ENCODE measurements at places on chromosomes 5 and 9.
A peak's percentile ranks its signal among the peaks of the same experiment; 100 is the strongest.

DNA sequence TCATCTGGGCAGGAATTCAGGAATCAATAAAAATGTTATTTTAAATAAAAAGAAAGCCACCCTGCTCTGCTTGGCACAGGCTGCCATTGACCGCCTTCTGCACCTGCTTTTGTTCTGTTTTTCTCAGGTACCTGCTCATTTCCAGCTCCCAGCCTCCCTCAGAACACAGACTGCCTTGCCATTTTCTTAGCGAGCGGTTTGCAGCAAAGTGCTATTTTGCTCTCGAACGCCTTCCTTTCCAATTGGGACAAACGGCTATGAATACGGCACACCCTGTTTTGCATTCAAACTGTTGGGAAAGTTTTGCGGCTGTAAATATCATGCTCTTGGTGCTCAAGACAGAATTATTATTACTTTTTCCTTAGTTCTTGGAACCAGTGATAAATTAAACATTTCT, 25.1 kb upstream of the FCN1 start:
- no peak for DNase-seq

GRCh38 chr5:150853561-150853960, 7.2 kb downstream of the IRGM start:
- DNase-seq: no peak

DNA sequence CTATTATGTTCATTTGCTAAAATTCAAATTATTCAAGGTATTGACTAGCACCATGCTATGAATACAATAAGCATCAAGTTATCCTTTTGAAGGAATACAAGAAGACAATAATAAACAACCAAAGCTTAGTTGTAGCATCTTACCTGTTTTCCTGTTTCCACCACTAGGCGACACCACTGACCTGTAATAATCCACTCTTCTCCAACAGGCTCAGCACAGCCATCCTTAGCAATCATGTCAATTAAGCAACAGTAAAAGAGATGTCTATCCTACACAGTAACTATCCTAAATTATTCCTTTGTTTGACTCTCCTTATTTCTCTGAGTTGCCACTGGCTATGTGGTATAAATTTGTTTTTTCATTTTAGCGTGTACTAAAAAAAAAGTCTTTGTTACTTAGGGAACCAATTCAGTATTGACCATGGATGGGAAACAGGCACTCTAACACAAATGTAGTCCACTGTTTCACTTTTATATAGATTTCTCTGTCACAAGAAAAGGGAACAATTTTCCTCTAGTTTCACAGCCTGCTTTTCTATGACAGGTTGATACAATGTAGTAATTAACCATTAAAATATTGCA, 46.2 kb downstream of the PCA3 start:
- peak; percentile 53 for DNase-seq

- peak; percentile 52 for DNase-seq
Observed at GRCh38 chr9:99445920-99446319, 223.8 kb downstream of the SEC61B start.

All from AG20443 (cell line).